ENCODE measurements at places on chromosomes 11 and 22.

DNA sequence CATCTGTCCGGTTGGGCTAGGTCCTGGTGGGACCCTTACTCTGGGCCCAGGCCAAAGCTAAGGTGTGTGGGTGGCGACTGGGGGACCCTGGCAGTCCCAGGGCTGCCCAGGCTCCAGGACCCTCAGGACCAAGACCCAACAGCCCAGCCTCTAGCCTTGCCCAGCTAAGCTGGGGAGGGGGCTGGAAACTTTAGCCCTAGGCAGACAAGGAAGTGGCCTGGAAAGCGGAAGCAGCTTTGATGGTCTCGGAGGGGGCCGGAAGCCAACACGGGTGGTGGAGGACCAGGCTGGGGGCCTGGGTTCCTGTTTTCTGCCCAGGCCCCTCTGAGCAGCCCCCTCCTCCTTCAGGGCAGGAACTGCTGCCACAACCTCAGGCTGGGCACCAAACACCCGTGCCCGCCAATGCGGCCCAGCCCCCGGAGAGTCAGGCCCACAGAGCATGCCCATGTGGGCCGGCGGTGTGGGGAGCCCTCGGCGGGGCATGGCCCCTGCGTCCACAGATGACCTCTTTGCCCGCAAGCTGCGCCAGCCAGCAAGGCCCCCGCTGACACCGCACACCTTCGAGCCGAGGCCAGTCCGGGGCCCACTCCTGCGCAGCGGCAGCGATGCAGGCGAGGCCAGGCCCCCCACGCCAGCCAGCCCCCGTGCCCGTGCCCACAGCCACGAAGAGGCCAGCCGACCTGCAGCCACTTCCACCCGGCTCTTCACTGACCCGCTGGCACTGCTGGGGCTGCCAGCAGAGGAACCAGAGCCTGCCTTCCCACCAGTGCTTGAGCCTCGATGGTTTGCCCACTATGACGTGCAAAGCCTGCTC is 2.8 kb downstream of the SIPA1 start:
- DNase-seq: no peak

DNA sequence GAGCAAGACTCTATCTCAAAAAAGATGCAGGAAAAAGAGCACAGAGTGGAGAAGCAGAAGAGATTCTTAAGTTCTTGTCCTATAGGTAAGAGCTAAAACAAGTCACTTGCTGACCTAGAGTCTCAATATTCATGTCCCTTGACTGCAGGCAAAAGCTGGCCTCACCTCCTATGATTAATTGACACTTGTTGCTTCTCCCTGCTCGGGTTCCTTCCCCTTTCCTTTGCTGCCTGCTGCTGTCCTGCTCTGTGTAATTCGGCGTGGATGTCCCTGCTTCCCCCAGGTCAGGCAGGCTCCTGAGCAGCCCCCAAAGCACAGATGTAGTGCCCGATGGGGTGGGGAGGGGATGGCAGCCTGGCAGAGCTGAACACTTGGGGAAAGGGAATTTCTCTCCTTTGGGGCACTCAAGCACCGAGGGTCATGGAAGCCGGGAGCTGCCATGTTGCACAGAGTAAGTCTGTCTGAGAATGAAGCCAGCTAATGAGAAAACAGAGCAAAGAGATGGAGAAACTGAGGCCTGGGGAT is 60.8 kb upstream of the NUP50 start:
- no peak for DNase-seq

- no peak for DNase-seq
These were observed 21.2 kb downstream of the TTC28 start for GRCh38 chr22:28658448-28658847.

DNA sequence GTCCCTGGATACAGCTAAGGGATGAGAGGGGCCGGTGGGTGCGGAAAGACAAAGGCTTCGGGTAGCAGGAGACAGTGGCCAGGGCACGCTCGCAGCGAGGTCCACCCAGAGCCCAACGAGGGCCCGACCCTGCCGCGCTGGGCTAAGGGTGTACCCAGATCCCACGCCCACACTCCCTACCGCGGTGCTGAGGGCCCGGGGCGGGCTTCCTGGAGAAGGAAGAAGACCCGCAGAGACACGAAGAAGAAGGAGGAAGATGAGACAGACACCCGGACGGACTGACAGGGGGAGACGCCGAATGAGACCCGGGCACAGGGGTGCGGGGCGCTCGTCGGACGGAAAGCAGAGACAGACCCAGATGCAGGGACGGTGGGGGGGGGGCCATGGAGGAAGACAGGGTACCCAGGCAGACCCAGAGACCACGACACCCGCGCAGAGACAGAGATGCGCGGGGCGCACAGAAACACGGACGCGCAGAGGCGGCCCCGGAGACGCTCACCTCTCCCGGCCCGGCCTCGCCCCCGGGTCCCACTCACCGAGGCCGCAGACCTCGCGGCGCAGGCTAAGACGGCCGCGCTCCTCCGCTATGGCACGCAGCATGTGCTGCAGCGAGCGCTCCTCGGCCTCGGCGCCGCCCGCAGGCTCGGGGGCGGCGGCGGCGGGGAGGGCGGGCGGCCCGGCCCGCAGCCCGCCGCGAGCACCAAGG is 437 bp downstream of the KIAA0930 start:
- DNase-seq: peak; percentile 57

GRCh38 chr22:30609260-30610185 is 2.5 kb downstream of the TCN2 start:
- DNase-seq: peak; percentile 47

DNA sequence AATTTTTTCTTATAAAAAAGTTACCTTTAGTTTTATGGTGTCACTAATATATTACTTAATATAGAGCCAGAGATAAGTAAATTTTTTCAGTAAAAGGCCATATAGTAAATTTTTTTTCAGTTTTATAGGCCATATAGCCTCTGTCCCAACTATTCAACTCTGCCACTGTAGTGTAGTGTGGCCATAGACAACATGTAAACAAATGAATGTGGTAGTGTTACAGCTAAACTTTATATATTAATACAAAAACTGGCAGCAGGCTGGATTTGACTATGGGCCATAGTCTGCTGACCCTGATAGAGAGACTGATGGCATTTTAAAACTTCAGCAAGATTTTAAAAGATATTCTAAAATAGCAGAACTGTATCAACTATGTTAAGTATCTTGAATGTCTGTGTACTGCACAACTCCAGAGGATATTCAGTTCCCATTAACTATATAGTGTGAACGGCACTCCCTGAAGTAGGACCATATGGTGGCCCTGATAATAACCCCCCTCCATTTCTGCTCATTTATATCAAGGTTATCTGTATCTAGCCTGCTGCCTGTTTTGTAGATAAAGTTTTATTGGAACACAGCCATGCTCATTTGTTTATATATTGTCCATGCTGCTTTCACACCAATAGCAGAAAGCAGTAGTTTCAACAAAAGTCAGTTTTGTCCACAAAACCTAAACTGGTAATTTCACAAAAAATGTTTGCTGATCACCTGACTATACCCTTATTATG is 71.6 kb downstream of the PRMT3 start:
- DNase-seq: no peak

DNA sequence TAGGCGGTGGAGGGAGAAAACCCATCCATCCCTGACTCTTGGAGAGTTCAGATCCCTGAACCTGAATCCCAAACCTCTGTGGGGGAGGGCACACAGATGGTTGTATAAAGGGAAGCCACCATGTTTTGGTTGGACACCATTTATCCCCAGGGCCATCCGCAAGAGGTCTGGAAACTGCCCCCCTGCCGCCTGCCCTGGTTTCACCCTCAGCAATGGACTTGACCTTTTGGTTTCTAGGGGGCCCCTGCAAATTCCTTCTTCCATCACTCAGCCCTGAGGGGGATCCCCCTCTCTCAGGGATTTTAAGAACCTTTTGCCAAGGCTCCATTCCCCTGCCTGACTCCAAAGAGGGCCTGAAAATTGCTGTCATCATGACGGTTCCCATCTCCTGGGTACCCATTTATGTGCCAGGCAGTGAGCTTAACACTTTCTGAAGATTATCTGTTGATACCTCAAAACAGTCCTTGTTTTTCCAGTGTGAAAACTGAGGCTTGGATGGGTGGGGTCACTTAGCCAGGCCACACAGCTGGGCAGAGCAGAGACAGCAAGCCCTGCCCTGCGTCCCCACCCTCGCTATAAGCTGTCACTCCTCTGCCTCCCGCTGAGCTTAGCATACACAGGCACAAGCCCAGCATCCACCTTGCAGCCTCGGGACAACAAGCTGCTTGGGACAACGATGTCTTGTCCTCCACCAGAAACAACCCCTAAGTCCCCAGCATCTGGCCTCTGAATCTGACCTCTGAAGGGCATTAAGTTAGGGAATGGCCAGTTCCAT is 33.2 kb upstream of the CRYBB3 start:
- DNase-seq: no peak

DNA sequence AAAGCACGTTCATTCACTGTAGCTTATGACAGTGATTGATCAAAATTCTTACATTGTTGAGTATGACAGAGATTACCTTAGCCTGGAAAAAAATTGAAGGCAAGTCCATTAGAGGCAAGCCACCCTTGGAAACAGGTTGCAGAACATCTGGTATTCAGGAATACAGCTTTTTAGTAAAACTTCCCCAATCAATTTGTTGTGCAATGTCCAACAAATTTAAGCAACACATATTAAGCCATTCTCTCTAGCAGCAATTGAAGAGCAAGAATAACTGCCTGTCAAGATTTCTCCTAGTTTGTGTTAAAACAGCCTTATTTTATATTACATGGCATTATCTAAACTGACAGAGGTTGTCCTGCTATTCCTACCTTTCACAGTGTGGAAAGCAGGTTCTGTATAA is 37.0 kb downstream of the BCL2L13 start:
- DNase-seq: no peak

DNA sequence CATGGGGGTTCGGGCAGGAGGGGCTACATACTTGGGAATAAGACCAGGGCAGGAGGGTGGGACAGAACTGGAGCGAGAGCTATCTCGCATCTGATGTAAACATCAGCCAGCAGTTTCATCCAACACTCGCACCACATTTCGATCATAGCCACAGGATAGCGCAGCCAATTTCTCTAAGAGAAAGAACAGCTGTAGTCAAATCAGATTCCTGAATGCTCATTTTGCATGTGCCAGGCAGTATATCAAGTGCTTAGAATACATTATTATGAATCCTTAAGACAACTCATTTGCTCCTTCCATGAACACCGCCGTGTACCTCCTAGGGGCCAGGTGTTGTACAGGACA is 14.5 kb downstream of the DGCR2 start:
- DNase-seq: no peak

GRCh38 chr11:35304900-35305460 is 114.4 kb downstream of the SLC1A2 start:
- DNase-seq: no peak

All from GM06990 (cell line).